ENCODE measurements at places on chromosomes 6 and 20. TPM values are rescaled to one million over a fixed set of nuclear protein-coding genes. Genes with fewer than 3 reads are reported as not detected.

MYLK4 gene
- 0.52 TPM for total RNA-seq

SLC35D3 gene
- not detected for total RNA-seq

EDN1 gene
- total RNA-seq = 77.8 TPM

SAMD3 gene
- not detected for total RNA-seq

ZSCAN9 gene
- 16.3 TPM for total RNA-seq

GHRH gene
- total RNA-seq = not detected

NXT1 gene
- total RNA-seq = 35.9 TPM

HTR1B gene
- total RNA-seq = 0.17 TPM

FAM83D gene
- 0.99 TPM for total RNA-seq

COL21A1 gene
- total RNA-seq = not detected

TCF15 gene
- total RNA-seq = not detected

FAM110A gene
- total RNA-seq = 3.2 TPM

CST4 gene
- not detected for total RNA-seq

SIRPA gene
- 56.9 TPM for total RNA-seq

- no peak for DNase-seq
Observed at GRCh38 chr6:24480705-24481104, 8.7 kb downstream of the GPLD1 start.

- DNase-seq = peak; percentile 94
Observed at GRCh38 chr6:43702534-43703440, 15.2 kb upstream of the MRPS18A start.

- DNase-seq = no peak
Observed at GRCh38 chr6:149888659-149889058, 9.3 kb downstream of the RAET1E start.

- DNase-seq = no peak
Observed at GRCh38 chr6:1125297-1125696, 186.6 kb upstream of the FOXQ1 start.

DNA sequence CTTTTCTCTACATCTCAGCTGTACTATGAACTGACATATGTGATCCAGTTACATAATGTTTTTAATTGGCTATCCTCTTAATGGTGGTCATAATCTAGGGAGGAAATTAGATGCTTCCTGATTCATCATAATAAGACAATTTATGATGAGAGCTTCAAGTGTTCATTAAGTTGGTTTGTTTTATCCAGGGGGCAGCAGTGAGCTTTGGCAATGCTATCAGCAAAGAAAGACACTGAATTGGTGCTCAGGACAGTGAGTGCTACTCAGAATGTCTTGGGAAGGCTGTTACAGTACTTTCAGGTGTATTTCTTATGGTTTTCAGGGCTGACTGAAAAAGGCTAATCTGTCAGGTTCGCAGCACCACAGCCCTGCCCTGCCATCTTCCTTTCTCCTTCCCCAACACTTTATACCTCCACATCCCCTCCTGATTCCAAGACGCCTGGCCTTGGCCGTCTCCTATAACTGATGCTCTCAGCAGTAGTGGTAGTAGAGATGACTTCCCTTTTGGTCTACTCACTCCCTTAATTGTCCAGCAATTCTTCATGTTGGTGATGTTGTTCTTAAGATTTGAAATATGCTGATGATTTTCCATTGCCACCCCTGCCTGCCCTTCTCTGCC is 67.0 kb upstream of the TNFAIP3 start:
- DNase-seq = peak; percentile 75

DNA sequence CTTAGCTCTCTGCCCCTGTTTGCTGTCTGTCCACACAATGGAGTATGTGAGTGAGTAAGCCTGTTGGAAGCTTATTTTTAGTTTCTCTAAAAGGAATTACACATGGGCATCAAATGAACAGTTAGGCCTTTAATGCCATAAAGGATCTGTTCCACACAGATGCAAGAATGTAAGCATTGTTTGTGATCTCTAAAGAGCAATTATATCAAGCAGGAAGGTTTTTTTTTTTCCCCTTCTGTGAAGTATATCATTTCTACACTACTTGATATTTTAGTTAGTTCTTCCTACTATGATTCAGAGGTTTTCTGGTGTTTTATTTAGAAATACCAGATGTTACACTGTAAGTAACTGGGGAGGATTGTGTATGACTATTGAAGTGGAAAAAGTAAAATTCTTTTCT is 627.5 kb downstream of the COL12A1 start:
- peak; percentile 80 for DNase-seq

DNA sequence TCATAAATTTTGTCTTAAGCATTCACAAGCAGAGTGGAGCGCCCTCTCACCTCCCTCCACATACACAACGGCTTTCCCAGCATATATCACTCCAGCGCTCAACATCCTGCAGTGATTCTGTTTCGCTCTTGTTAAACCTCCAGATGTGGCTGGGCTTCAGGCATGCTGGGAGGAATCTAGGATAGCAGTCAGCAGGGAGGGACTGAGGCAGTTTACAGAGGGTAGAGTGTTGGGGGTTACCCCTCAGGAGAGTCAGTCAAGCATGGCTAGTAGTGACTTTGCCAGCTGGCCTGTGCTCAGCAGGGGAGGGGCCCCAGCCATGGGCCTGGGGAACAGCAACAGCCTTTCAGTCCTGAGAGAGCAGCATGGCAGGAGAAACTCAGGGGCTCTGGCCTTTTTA is 161.4 kb upstream of the FLRT3 start:
- DNase-seq = peak; percentile 51

- DNase-seq = peak; percentile 43
Observed at GRCh38 chr20:5770987-5771318, 20.8 kb downstream of the SHLD1 start.

DNA sequence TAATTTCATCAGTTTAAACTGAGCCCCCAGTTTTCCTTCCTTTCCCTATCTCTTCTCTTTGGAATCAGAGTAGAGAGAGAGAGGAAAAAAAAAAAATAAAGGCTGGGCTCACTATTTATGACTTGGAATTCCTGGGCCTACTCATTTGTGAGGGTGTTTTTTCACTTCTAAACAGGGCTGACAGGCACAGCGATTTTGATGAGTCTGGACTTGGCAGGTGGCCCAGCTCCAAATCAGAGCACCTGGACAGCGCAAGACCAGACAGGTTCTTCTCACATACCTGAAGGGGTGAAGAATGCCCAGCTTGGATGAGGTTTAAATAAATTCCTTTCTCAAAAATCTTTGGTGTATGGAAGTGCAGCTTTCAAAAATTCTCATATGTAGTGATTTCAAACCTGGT is 122.2 kb downstream of the KIF13A start:
- DNase-seq = peak; percentile 78

DNA sequence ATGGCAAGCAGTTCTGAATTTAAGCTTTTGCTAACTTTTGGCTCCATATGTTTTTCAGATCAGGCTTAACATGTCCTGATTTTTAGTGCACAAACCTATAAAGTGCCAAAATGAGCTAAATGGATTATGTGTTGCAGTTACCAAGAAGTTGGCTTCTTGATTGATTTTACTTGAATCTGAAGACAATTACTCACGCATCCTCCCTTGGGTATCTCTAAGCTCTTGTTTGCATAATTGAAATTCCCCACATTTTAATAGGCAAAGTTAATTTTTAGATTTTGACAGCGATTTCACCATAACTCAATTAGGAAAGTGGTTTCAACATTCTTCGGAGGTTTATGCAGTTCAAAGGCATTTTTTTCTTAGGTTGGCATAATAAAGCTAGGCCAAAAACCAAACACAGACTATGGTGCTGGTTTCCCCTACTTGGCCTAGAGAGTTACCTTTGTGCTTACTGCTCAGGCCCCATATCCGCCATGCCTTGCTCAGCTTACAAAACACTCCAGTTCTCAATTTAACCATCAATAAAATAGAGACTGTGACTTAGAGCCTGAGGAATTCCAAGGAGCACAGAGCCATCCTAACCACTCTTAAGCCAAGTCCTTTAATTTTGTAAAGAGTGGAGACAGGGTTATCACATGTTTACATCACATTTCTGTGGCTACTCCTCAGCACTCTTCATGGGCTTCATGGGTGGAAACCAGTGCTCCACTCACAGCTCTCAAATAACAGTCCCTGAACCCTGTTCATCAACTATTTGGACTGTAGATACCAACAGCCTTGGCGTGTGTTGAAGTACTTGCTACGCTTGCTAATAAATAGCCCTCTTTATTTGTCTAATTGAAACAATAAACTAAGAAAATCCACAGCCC is 32.1 kb downstream of the LAMA4 start:
- peak; percentile 72 for DNase-seq

GRCh38 chr6:47890326-47890875 is 108.6 kb downstream of the OPN5 start:
- DNase-seq = no peak

GRCh38 chr6:112562301-112563231 is 215.4 kb downstream of the RFPL4B start:
- DNase-seq = no peak

DNA sequence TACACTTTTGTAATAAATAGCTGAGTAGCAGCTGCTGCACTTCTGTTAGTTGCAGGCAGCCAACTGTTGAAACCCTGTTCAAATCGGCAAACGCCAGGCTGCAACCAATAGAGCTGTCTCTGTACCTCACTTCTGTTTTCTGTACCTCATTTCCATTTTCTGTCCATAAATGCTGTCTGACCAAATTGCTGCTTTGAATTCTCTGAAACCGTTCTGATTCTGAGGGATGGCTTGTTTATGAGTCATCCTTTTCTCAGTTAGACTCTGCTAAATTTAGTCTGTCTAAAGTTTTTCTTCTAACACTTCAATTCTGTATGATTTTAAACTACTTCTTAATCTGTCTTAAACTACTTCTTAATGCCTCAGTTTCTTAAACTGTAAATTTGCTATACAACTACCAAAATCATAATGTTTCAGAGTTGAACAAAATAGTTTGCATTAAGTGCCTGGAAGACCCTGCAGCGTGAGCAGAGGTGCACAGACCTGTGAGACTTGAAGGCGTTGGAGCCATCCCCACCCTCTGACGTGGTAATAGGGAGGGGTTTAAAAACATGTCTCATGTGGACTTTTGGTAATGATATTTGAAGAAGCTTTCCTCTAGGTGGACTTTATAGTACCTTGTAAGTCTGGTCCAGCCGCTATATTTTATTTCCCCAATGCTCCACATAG is 9.6 kb downstream of the BTNL2 start:
- DNase-seq = no peak

- peak; percentile 95 for DNase-seq
Observed at GRCh38 chr6:79421707-79422484, 115.3 kb downstream of the LCA5 start.

- DNase-seq = no peak
Observed at GRCh38 chr6:36110050-36110449, 20.3 kb upstream of the MAPK13 start.

- peak; percentile 76 for DNase-seq
Observed at GRCh38 chr6:134480593-134480992, 162.7 kb upstream of the SGK1 start.

DNA sequence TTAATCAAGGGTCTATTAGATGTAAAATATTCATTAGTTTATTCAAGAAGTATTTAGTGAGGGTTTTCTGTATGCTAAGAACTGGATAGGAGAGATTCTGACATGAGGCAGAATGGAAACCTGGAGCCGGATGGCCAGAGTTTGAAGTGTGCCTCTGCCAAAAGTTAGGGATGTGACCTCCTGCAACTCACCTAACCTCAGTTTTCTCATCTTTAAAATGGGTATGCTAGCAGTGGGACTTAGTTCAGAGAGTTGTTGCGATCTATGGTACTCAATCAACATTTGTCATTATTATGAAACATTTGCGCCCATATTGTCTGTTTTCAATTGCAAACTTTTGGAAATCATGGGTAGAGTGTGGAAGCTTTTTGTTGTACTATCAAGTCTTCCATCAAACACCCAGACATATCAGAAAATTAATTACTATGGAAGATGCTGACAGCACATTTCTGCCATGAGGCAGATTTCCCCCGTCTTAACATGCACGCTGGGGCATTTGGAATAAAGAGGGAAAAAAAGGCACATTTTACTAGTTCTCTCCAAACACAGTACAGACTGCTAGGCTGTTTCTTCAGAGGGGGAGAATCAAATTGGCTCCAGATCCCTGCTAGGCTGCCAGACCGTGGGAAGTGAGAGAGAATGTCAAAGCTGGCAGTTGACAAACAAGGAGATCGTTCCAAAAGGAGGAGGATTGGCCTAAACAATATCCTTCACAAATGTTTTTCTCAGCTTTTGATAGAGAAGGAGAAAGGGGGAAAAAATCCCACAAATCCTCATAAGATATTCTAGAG is 205.3 kb upstream of the TSHZ2 start:
- DNase-seq = no peak

GRCh38 chr6:54716877-54717276 is 129.7 kb upstream of the FAM83B start:
- no peak for DNase-seq

- no peak for DNase-seq
Observed at GRCh38 chr20:33017542-33017941, 10.0 kb downstream of the BPIFB2 start.

GRCh38 chr6:74606582-74607071 is 599.2 kb downstream of the COL12A1 start:
- peak; percentile 82 for DNase-seq

DNA sequence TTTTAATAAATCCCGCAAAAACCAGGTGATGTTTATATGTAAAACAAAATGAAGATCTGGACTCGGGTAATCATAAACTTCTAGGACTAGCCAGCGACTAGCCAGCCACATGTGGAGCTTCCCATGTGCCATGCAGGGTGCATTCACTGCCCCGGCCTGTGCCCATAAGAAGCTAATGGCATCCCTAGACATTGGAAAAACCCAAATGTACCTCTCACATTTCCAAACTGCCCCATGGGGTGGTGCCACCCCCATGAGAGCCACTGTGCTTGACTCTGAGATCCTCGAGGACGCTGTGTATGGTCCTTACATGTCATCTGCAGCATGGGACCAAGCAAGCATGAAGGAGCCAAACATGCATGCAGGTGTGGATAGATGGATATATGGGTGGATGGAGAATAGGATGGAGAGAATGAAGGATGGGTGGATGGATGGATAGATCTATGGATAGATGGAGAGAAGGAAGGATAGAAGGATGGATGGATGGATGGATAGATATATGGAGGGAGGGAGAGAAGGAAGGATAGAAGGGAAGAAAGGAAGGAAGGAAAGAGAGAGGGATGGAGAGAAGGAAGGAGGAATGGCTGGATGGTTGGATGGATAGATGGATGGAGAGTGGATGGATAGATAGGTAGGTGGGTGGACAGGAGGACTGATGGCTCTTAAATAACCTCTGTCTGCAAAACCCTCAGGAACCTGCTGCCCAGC is 203.6 kb downstream of the CDH4 start:
- DNase-seq = no peak

GRCh38 chr20:25493137-25493536 is 85.7 kb downstream of the GINS1 start:
- DNase-seq = no peak

Measured in renal cortical epithelial cell (primary cell).